ENCODE measurements at places on chromosomes 5 and 9.

DNA sequence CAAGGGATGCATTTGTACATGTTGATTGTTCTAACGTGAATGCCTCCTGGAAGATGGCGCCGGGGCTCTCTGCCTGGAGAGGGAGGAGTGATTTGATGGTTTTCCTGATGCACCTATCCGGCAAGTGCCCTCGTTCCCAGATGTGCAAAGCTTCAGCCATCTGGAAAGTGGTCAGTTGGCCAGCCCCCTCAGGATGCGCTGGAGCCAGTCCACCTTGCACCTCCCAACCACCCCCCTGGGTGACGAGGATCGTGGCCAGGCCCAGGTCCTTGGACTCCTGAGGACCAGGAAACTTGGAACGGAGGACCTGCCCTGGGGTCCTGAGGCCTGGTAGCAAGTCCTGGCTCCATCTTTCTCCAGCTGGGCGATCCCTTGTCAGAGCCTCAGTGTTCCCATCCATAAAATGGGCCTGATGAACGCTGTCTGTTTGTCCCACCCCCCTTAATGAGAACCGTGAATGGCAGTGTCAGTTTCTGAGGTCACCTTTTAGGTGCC lies 23.6 kb upstream of the RNU6ATAC start:
- no peak for DNase-seq

DNA sequence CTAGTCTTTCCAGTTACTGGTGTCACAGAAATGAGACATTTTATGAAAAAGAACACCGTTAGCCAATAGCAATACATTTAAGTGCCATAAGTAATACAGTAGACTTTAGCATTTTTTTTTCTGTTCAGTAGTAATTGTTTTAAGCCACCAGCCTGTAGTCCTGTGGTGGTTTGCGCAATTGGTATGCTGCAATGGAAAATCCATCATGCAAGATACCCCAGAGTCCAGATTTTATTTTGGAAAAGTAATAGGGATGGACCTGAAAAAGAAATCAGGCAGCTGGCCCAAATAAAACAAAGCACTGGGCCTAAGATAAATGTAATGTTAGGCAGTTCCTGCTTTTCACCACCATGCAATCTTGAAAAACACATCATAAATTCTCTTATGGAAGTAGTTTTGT lies 94.6 kb upstream of the RASGRF2 start:
- no peak for DNase-seq

- no peak for DNase-seq
Observed at GRCh38 chr5:75546830-75547229, 35.1 kb downstream of the POLK start.

GRCh38 chr5:93589152-93589828 lies 6.3 kb downstream of the NR2F1 start:
- no peak for DNase-seq

GRCh38 chr9:3398232-3398648 lies 127.6 kb downstream of the RFX3 start:
- no peak for DNase-seq

DNA sequence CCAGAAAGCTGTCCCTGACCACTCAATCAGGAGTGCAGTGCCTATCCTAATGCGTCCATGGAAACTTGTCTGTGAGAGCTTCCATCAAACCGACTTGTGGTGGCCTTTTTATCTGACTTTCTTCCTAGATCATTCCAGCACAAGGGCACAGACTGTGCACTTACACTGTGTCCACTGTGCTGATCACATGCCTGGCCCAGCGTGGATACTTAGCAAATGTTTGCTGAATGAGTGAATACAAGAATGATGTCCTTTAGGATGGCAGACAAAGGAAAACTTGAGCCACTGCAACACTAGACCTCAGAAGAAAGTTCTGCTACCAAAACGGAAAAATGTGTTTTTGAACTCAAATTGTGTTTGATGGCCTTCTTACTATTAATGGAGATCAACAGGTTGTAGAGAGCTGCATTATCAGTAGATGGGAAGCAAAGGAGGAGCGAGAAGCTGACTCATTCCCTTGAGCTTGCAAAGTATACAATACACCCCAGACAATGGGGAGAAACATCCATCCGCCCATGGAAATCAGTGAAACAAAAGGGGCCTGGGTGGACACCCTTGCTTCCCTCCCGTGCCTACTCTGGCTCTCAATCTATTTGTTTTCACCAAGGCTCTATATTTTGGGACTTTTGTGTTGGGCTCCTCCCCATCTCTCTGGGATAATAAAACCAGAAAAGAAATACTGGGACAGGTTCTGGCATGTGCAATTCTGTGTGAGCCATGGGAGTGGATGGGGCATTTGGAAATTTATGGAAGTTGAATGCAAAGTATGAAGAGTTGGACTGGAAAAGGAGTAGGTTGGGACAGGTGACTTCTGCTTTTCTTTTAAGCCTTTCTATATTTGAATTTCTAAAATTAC lies 76.2 kb upstream of the ZFAND5 start:
- no peak for DNase-seq

DNA sequence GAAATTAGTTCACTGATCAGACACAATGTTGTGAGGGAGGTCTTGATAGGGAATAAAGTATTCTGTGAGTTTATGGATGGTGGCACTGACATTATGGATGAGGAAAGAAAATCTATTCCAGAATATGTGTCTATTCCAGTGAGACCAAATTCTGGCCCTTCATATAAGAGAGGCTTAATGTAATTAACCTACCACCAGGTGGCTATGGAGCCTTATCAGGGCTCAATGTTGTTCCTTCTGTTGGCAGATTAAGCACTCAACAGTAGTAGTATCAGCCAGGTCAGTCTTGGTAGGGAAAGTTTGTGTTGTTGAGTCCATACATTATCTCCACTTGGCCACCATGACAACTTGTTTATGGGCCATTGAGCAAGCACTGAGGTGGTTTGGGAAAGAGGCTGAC lies 41.7 kb upstream of the BARX1 start:
- DNase-seq: no peak

All from HCT116 (cell line).